COR-L47 (cell line): ENCODE measurements at places on chromosomes 5 and 9.

DNA sequence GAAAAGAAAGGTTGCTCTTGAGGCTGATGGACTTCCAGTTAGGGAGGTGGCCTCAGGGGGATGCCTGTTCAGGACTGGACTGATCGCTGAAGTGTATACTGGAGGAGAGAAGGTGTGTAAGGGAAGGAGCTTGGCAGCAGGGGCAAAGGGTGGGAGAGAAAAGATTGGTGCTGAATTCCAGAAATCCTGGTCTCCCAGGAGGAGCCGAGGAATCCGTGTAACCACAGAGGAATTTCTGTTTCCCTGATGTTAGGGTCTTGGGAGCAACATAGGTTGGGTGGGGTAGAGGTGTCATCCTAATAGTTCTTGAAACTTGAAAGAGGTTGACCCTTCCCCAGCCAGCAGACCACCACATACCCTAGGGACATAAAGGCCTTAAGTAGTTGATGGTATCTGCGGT lies 88.9 kb upstream of the PTPN3 start:
- DNase-seq: no peak

- no peak for DNase-seq
These were observed 33.5 kb downstream of the S1PR3 start for GRCh38 chr9:89024727-89025126.

DNA sequence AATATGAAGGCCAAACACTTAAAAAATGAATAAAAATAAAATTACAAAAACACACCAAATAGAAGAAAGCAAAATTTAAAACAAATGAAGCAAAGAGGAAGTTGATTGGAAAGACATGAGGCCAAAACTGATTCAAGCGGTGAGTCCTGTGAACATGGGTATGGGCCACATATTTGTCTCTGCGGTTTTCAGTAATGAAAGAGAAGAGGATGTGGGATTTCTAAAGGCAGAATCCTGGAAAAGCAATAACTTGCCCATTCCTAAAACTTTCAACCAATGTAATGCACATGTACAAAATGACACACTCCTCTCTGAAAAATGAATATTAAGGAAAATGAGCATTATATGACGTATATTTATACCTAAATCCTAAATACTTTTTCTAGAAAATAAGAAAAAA lies 263.7 kb downstream of the SEMA5A start:
- DNase-seq: no peak

DNA sequence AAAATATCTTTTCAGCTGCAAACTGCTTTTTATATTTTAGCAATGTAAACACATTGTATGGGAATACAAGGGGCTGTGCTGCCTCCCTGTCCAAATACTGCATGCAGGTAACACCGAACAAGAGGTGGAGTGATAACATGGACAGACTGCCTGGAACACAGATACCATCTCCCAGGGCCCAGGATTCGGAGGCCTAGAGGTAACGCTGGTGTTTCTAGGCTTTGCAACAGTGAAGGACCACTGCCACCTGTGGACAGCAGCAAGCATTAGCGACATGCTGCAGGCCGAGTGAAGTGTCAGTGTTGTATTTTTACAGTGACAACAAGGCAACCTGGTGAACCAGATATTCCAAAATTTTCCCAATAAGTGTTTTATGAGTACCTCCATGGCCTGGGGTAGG lies 379.1 kb downstream of the DMRT2 start:
- no peak for DNase-seq

DNA sequence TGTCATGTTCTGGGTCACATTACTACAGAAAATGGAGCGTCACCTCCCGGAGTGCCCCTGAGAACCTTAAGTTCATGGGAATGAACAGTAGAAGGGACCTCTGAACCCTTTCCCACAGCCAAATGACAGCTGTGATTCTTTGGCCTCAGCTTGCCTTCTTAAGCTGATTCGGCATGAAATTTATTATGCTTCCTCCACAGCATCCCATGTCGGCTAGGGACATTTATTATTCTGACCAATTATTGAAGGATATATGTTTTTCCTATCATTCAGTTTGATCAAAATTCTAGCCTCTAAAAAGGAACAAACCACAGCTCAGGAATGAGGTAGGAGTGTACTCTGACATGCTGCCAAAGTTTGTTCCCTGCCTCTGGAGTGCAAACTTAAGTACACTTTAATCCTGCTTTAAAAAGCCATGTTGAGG lies 440.6 kb downstream of the CETN3 start:
- no peak for DNase-seq

DNA sequence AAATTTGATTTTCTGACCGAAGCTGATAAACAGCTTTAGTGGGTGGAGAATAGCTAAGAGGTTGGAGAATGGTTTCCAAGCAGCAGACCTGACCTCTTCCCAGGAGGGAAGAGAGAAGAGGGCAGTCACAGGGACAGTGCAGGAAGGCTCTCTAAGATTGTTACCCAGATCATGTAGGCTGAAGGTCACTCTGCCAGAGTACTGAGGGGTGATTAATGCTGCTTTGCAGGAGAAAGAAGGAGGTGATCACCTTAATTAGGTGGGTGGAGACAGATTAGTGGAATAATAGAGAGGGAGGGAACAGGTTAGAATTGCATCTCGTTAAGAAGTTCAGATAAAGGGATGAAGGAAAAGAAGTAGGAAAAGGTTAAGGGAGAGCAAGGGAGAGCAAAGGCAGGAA lies 440.5 kb downstream of the BRINP1 start:
- DNase-seq: no peak
